ENCODE measurements at places on chromosomes 12 and 14.

- DNase-seq: no peak
Measured at GRCh38 chr14:86038387-86039042, 508.6 kb downstream of the FLRT2 start.

- DNase-seq: no peak
Measured at GRCh38 chr14:76599141-76599540, 162.1 kb upstream of the VASH1 start.

GRCh38 chr12:127629066-127629820 is 637.7 kb upstream of the TMEM132C start:
- DNase-seq: no peak

DNA sequence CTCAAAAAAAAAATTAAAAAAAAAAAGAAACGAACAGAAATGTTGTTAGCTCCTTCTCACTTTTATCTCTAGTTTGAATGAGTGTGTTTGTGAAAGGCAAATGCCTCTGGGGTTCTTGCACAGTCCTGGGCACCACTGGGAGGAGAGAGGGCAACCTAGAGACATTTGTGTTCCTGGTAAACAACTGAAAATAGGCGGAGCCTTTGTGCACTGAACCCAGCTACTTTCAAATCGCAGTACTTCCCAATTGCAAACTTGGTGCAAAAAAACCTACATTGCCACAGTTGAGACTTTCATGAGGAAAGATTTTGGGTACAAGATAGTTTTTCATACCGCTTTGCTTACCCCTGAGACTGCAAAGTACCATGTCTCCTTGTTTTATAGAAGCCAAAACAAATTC is 430.0 kb downstream of the ZFP36L1 start:
- no peak for DNase-seq

DNA sequence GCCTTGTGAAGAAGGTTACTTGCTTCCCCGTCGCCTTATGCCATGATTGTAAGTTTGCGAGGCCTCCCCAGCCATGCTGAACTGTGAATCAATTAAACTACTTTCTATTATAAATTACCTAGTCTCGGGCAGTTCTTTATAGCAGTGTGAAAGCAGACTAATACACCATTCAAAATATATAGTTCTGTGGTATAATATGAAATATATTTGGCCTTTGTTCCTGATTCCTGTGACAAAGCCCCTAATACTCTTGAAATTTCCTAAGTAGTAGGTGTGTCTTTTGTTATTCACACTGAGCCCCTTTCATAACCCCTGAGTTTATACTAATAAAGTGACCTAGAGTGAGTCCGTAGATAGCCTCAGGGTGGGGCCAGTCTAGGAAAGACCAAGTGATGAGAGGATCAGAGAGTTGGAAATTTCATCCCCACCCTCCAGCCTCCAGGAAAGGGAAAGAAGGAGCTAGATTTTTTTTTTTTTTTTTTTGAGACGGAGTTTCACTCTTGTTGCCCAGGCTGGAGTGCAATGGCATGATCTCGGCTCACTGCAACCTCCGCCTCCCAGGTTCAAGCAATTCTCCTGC is 19.4 kb upstream of the STRN3 start:
- DNase-seq: no peak

GRCh38 chr14:61716956-61717355 is 21.6 kb downstream of the HIF1A start:
- no peak for DNase-seq

DNA sequence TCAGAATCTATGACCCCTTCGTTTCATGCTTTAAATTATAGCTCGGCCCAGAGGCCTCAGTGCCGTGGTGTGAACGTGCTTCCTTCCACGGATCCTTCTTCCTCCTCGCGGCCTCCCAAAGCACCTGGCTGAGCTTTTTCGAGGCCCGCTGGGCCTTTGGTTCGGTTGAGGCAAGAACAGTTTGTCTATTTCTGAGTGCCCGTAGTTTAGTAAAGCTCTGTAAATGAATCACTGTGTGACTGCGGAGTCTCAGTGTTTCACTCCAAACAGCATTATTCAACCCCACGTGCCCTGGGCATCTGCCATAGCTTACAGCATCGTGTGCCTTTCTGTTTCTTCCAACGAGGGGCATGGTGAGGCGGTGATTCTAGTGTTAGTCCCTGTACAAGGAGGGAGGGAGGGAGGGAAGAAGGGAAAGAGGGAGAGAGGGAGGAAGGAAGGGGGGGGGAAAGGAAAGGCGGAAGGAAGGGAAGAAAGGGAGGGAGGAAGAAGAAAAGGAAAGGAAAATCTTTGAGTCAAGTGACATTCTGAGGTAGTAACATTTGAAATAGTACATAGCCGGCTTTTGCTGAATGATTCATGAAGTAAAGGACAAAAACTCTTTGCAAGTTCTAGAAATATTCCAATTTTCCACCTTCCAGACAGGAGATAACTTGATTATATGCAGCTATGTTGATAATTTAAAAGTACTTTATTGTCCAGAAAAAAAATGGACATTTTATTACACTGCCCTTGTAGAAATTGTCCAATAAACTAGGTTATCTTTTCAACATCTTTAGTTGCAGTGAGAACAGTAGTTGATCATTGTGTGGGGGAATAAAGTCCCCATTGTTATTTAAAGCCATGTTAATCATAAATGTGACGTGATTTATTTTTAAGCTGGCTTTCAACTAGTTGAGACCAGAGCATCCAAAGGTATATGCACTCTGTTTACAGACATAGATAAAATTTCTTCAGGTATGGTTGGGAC is 1.2 kb upstream of the TRIM9 start:
- peak; percentile 5 for DNase-seq

GRCh38 chr12:67991158-67991557 is 1.9 kb downstream of the IFNG-AS1 start:
- no peak for DNase-seq

GRCh38 chr14:34336501-34336900 is 125.5 kb downstream of the SPTSSA start:
- DNase-seq: no peak

DNA sequence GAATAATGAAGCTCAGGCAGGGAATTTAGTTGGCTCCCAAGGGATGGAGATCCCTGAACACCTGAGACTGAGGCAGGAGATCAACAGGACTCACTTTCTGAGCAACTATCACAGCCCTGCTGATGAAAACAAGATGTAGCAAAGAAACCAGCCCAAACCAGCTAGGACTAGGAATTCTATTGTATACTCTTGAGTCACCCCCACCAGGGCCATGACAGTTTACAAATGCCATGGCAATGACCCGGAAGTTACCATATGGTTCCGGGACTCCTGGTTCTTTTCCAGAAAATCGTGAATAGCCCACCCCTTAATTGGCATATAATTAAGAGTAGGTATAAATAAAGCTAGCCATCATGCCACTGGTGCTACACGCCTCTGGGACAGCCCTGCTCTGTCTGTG is 46.0 kb upstream of the OASL start:
- DNase-seq: no peak

DNA sequence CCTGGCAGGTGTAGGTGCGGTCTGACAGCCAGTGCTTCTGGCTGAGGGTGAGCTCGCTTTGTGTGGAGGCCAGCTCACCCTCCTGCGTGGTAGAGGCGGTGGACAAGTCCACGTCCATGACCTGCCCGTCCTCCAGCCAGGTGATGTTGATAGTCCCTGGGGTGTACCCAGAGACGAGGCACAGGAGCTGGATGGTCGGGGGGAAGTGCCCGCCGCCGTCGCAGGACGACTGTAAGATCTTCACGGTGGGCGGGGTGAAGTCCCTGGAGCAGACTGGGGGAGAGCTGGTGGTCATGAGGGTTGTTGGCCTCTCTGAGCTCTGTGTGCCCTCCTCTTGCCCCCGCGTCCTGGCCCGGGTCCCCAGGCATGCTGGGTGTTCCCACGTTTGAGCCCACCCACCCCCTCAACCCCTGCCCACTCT is 74.6 kb downstream of the TMEM121 start:
- DNase-seq: no peak
